ENCODE measurements at places on chromosomes 1 and 21.
A peak's percentile ranks its signal among the peaks of the same experiment; 100 is the strongest.

- no peak for DNase-seq
These were observed 507.2 kb downstream of the LTN1 start for GRCh38 chr21:28485301-28486022.

DNA sequence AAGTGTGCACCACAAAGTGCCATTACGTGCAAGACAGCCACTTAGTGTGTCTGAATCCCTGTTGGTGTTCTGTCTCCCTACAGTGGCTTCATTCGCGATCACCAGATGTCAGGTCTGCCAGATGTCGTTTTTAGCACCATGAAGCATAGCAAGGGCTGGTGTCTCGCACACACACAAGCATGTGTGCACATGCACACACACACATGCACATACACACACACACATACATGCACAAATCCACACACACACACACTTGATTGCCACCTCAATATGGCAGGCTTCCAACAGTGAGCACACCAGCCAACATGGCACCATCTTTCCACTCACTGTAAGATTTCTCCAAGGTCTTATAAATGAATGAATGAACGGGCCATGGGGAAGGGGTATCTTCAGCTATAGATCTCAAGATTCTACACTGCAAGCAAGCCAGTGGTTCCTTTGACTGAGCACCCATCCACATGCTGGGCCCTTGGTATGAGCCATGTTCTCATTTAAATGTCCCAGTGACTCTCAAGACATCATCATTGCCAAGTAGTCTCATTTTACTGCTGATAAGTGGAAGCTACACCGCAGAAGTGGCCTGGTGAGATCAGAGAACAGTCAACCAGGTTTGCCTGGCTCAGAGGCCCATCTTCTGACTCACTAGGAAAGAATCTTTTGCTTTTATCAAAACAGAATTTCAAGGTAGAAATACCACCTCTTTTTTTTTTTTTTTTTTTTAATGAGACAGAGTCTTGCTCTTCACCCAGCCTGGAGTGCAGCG is 84.9 kb downstream of the SIM2 start:
- DNase-seq, result no peak

DNA sequence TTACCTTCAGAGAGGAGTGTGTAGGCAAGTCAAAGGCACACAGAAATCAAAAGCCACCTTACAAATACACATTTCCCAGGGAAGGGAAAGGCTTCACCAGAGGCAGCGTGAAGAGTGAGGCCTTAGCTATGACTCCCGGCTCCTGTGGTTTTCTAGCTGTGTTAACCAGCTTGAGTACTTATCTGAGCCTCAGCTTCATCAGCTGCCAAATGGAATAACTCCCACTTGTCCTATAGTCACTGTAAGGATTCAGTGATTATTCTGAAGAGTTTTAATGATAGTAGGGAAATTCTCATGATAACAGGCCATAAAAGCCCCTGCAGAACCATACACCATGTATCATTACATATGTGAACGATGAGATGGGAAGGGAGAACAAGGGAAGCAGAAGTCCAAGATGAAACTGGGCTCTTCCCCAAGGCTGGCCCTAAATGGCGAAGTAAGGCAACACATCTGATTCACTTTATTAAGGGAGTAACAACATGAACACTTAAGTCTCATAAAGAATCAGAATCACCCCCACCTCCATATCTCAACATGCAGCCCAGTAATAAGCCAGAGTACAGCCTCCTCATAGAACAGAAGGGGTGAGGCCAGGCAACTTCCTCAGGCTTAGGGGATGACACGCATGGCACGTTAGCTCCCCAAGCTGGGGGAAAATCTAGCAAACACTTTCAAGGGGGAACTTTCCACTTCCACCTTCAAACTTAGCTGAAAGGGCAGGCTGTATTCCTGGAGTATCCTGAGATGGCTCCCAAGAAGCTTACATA is 63.7 kb downstream of the SLC66A1 start:
- DNase-seq, result no peak

DNA sequence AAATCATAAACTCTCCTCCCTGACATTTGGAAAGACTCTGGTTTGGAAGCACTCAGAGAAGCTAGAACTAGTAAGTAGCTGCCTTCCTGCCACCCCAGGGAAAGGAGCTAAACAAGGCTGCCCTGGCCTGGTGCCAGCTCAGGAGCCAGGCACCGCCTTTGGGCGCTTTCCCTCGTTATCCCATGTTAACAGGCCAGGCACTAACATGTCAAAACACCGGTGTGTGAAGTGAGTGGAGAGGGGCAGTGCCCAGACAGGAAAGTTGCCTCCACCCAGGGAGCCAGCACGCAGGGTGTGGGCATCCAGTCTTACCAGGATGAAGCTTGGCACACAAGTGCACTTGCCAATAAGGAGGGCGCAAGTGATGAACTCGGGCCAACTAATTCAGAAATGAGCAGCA is 346.8 kb downstream of the RRAGC start:
- no peak for DNase-seq

GRCh38 chr1:111597426-111597825 is 22.2 kb upstream of the RAP1A start:
- DNase-seq, result no peak

GRCh38 chr1:1901641-1902294 is 10.9 kb upstream of the GNB1 start:
- DNase-seq, result no peak

- no peak for DNase-seq
These were observed 9.9 kb upstream of the NPHP4 start for GRCh38 chr1:6001992-6002576.

DNA sequence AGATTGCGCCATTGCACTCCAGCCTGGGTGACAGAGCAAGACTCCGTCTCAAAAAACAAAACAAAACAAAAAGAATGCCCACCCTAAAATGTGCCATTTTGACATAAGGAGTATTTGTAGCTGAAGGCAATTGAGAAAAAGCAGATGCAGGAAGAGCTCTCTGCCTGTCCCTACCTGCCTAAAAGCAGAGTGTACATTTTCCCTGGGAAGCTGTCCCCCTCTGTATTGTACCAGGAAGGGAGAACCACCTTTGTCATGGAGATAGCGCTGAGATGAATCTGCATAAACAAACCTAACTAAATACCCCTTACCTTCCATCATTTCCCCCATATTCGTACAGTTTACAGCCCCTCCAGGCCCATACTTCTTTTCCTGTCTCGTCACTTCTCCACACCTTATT is 94.4 kb upstream of the SLC45A1 start:
- DNase-seq, result no peak

GRCh38 chr1:147892216-147892615 is 10.4 kb upstream of the GJA8 start:
- DNase-seq, result no peak

GRCh38 chr1:3631320-3632260 is 6.8 kb downstream of the TPRG1L start:
- no peak for DNase-seq

- peak; percentile 57 for DNase-seq
These were observed 23.2 kb downstream of the RUNX3 start for GRCh38 chr1:24906760-24907490.

DNA sequence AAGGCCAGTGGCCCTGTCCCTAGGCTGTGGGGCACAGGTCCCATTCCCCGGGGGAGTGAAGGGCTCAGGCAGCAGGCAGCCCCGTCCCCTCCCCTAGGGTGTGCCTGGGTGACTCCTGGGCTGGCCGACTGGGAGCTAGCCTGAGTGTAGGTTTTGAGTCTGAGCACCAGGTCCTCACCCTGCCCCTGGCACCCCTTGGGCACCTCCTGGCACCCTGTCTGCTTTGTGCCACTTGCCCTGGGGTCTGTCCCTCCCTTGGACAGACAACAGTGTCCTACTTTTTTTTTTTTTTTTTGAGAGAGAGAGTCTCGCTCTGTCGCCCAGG is 24.2 kb downstream of the RRP1 start:
- no peak for DNase-seq

- no peak for DNase-seq
These were observed 98.1 kb downstream of the NEGR1 start for GRCh38 chr1:72184099-72184701.

DNA sequence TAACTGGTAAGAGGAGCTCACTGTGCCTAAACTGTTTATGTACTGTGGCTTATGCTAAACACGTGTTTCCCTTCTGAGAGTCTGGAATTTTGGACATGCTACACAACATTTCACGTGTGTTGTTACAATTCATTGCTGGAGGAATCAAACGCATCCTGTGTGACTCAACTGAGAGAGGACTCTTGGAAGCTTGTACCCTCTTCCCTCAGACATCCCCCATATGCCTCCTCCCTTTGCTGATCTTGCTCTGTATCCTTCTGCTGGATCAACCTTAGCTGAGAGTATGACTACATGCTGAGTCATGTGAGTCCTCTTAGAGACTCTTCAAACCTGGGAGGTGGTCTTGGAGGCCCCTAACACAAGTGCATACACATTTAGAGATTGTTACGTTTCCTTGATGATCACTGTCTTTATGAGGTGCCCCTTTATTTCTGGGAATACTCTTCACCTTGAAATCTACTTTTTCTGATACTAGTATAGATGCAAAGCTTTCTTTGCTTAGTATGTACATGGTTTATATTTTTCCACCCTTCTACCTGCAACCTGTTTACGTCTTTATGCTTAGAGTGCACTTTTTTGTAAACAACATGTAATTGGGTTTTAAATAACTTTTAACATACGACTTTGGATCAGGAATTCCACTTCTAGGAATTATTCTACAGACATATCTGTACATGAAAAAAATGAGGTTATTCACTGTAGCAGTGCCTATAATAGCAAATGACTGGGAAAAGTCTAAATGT is 8.7 kb downstream of the NPHP4 start:
- DNase-seq, result no peak

DNA sequence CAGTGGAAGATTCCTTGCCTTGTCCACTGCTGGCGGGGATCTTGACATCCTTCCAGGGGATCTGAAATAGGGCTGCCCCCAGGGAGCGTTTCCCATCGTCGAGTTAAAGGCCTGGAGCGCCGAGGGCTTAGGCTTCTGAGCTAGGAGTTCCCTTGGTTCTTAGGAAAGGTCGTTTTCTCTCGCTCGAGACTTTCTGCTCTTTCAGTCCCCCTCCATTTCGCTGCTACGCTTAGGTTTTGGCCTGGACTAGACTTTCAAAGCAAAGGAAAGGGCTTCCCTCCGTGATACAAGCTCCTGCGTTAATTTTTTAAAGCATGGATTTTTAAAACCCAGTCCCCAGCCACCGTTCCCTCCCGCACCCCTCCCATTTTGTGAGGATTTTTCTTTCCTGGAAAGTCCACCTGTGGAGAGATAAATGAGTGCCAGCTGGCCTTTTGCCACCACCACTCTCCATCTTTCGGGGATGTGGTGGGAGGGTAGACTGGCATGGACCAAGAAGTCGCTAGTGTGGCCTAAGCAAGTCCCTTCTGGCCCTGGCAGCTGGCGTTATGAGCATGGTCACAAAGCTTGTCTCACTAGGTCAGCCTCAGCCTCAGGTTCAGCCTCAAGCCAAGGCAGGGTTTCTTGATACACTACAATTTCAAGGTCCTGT is 9.2 kb downstream of the NR5A2 start:
- DNase-seq, result no peak

DNA sequence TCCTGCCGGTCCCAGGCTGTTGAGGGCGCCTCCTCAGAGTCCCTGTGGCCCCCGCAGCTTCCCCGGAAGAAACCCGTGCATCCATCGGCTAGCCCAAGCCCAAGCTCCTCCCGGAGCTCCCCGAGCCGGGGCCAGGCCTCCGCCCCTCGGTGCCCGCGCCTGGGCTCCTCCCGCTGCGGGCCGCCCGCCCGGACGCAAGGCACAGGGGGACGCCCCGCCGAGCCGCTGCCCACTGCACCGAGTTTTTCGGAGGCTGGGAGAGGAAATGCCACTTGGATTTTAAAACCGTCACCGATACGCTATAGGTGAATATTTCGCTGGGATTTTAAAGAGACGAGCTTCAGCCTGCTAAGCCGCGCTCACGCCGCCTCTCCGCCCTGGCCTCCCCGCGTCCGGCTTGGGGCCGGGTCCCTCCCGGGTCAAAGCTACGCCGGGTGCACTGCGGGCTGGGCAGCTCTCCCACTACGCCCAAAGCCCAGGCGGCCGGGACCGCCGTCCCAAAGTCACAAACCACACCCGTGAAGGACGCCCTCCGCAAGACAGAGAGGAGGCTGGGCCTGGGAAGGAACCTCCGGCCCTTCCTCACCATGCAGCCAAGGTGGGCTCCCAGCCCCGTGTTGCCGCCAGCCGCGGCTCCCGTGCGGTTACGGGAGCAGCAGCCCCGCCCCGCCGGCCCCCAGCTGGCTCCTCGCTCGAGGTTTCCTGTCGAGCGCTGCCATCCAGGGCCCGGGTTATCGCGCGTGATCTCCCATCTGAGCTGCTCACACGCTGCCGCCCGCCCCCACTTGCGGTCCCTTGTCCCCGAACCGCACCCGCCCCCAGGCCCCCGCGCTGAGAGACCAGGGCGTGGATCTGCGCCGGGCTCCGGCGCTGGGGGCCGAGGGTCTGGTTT is 63.2 kb downstream of the CD247 start:
- DNase-seq, result peak; percentile 89

GRCh38 chr1:100188617-100189016 is 10.6 kb upstream of the LRRC39 start:
- DNase-seq, result no peak

DNA sequence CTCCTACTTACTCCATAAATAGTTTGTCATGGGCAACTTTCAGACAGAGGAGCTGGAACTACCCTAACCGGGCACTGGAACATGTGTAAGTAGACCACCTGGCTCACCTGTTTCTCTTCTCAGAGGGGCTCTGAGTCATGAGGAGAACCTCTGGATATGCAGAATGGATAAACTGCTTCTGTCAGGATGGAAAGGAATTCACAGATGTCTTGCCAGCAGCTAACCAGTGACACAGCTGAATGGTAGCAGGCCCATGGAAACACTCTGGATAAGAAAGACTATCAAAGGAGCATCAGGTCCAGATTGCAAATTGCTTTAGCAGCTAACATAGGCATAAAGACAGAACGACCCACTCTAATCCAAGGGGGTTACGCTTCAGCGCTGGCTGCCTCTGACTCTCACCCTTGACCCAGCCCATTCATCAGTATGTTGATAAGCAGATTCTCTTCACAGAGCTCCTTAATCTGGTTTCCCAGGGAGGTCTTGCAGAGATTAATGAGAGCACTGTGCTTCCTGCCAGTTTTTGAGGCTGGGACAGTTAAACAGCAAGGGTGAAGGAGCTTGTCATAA is 54.2 kb downstream of the HIVEP3 start:
- no peak for DNase-seq

GRCh38 chr1:240539769-240540414 is 72.1 kb downstream of the GREM2 start:
- DNase-seq, result no peak

- DNase-seq, result no peak
These were observed 24.4 kb downstream of the ALG14 start for GRCh38 chr1:95048317-95048716.

GRCh38 chr1:34754964-34755637 is at the start of gene GJB5:
TSS of gene GJB5 (plus strand) at chr1:34755047. CDS start at chr1:34757331, 2,284 bp downstream.
- DNase-seq, result no peak

Data from activated CD8-positive, alpha-beta memory T cell treated with anti-CD3 and anti-CD28 coated beads for 24 hours (primary cell).